Activated naive CD8-positive, alpha-beta T cell treated with anti-CD3 and anti-CD28 coated beads for 36 hours (primary cell): ENCODE measurements at places on chromosomes 4 and X. TPM values are rescaled to one million over a fixed set of nuclear protein-coding genes. Genes with fewer than 3 reads are reported as not detected.
A peak's percentile ranks its signal among the peaks of the same experiment; 100 is the strongest.

The OTC gene
- not detected for total RNA-seq

The CNKSR2 gene
- 9.0 TPM for total RNA-seq

The SORBS2 gene
- not detected for total RNA-seq

The MAGEB2 gene
- total RNA-seq: not detected

The CSAG1 gene
- not detected for total RNA-seq

The MYOZ2 gene
- not detected for total RNA-seq

The NCAPG gene
- total RNA-seq: 68.7 TPM

The GBA3 gene
- total RNA-seq: not detected

The BMPR1B gene
- not detected for total RNA-seq

GRCh38 chr4:128917781-128918180 is 108.3 kb downstream of the JADE1 start:
- no peak for DNase-seq

DNA sequence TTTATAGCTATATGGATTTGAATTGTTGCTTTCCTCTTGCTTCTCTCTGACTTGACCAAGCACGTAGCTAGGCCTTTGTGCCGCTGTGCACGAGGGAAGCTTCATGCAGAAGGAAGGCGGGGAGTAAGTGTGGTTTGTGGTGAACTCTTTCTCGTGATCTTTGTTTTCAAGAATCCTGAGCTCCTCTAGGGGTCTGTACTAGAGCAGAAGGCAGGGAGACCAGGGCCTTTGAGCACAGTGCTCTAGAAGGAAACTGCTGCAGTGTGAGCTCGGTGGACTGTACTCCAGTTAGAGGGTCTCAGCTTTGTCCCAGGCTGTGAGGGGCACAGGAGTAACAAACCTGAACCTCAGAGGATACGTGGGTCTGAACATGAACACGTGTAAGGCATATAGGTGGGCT is 49.0 kb downstream of the AGA start:
- DNase-seq: peak; percentile 22

- no peak for DNase-seq
Observed at GRCh38 chr4:80142394-80143306, 54.7 kb upstream of the PRDM8 start.

- no peak for DNase-seq
Observed at GRCh38 chrX:39058724-39059123, 257.5 kb downstream of the MID1IP1 start.

DNA sequence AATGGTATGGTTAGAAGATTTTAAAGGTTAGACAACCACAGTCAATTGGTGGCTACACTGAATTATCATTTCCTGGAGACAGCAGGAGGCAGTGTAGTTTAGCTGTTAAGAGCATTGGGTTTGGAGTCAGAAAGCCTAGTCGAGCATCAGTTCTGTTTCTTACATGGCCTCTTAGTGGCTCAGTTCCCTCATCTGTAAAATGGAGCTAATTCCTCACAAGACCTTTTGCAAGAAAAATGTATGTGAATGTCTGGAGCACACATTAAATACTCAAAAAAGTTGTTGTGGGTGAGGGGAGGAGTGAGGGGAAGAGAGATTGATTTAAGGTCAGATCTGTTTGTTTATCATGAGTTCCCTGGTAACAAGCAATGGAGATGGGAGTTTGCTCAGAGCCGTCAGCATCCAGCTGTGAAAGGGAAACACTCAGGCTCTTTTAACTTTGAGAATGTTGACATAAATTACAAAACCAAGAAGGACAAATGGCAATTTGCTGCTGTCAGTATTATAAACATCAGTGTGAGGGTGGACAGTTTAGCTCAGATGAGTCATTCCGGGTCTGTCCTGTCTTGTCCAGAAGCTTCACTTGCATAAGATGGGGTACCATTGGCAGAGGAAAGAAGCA is 98.2 kb upstream of the PGRMC2 start:
- no peak for DNase-seq

GRCh38 chrX:112094729-112095128 is 12.2 kb upstream of the TRPC5 start:
- no peak for DNase-seq

- no peak for DNase-seq
Observed at GRCh38 chrX:24276015-24276414, 37.9 kb downstream of the SUPT20HL2 start.

DNA sequence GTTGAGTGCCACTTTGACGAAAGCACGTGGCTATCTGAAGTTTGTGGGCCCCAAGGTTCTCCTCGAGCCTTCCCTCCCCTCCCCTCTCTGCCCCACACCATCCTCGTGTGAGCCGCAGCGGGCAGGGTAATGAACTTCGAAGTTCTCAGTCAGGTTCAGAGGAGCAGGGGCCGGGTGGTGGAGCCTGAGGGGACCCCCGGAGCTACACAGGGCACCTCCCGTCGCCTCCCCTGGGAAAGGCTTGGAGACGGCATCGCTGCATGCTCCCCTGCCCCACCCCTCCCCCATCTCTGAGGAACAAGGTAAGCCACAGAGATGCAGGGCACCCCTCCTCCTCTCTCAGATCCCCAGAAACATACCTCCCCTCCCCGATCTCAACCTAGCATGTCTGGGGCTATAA is 2.8 kb upstream of the NKX1-1 start:
- no peak for DNase-seq

GRCh38 chr4:174418640-174419212 is 103.6 kb downstream of the HPGD start:
- DNase-seq: no peak
